Caco-2 (cell line): ENCODE measurements at places on chromosomes 4 and X.

- no peak for DNase-seq
Observed at GRCh38 chrX:139898334-139898733, 34.5 kb downstream of the ATP11C start.

GRCh38 chr4:6179362-6179761 lies 21.0 kb downstream of the JAKMIP1 start:
- DNase-seq = no peak

- DNase-seq = no peak
Observed at GRCh38 chr4:24570574-24571236, 13.6 kb downstream of the DHX15 start.

DNA sequence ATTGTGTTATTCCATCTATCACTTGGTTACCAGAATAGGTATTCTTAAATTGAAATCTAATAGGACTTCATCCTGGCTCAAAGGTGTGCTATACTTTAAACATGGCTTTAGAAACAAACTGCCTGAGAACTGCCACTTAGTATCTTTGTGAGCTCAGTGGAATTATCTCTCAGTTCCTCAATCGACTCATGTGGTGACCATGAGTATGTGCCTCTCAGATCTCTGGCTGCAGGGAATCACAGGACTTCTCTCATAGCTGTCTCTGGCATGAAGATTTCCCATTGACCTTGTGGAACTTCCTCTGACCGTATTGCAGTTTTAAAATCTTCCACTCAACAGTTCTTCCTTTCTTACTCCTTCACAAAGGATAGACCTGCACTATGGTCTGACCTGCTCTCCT lies 681.9 kb upstream of the BOD1L1 start:
- DNase-seq = no peak

DNA sequence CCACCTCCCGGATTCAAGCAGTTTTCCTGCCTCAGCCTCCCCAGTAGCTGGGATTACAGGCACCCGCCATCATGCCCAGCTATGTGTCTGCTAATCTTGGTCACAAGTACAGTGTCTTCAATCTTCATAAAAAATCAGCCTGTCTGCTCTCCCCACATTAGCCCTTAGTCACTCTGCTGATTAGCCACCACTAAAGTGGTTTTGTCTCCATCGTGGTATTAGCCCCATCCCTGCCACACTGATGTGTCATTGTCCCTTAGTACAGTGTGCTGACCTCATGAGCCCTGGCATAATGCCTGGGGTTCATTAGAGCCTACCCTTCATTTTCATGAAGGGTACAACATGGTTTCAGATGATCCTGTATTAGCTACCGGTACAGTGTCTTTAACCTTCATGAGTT lies 49.9 kb downstream of the ZNF157 start:
- DNase-seq = no peak

GRCh38 chr4:61786211-61786610 lies 586.1 kb downstream of the ADGRL3 start:
- no peak for DNase-seq

DNA sequence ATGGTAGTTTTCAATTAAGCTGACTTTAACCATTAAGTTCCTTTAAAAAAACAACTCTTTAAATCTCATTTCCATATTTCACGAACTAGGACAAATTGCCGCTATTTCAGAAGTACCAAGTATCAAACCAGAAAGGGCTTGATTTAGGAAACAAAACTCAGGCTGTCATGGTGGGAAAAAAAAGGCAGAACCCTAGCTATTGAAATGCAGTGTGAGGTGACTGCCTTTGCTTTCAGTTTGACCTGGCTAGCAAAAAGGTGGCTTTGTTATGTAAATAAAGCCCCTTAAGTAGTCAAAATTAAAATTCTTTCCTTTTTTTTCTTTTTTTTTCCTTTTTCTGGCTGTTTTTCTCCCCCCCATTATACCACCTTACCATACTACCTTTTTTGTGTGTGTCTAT lies 40.6 kb upstream of the CYP2U1 start:
- DNase-seq = no peak

GRCh38 chr4:22500831-22501714 lies 14.8 kb downstream of the ADGRA3 start:
- no peak for DNase-seq

DNA sequence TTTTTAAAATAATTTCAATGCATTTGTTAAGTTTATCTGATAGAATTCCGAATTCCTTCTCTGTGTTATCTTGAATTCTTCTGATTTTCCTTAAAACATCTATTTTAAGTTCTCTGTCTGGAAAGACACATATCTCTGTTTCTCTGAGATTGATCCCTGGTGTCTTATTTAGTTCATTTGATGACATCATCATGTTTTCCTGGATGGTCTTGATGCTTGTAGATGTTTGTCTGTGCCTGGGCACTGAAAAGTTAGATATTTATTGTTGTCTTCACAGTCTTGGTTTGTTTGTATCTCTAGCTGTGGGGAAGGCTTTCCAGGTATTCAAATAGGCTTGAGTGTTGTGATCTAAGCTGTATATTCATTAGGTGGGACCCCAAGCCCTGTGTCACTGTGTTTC lies 1028.8 kb downstream of the GLUD2 start:
- DNase-seq = no peak

DNA sequence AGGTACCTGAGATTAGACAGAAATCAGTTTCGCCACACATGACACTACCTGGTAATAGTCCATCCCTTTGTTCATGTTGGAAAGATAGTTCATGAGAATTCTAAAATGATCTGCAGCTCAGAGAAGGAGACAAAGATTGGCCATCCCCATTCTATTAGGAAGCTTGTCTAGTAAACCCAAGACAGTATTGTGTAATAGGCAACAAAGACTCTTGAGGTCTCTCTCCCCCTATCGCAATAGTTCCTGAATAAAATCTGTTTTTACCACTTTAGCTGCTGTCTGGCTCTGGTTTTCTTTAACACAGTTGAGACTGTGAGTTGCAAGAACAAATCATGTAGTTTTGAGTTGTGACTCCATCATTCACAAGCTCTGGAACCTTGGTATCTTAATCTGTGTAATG lies 14.8 kb upstream of the BBS7 start:
- DNase-seq = no peak

GRCh38 chr4:88010966-88011365 lies 3.5 kb downstream of the PKD2 start:
- no peak for DNase-seq

DNA sequence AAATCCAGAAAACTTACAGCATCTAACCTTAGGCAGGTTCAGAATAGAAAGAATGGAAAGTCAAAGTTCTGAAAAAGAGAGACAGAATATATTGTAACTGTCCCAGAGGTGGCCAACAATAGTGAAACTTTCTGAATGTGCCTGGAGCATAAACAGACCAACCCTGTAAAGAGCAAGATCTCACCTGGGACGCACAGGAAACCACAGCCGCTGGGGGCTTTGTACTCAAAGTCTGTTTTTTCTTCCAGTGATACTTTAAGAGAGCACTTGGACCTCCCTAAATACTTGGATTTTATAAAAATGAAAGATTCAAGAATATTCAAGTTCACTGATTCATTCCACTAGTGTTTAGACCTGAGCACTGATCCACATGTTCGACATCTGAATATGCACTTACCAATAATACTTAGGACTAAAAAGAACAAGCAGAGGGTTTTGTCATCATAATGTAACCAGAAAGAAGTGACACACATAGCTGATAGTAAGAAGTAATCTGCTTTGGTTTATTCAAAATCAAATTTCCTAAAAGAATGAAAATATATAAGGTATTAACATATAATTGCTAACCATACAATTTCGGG lies 35.3 kb downstream of the ARAP2 start:
- no peak for DNase-seq

GRCh38 chr4:20386906-20387305 lies 135.2 kb downstream of the SLIT2 start:
- no peak for DNase-seq

GRCh38 chr4:102823897-102824296 lies 3.5 kb downstream of the UBE2D3 start:
- no peak for DNase-seq

- DNase-seq = no peak
Observed at GRCh38 chrX:119479845-119480244, 11.6 kb downstream of the SLC25A5 start.

DNA sequence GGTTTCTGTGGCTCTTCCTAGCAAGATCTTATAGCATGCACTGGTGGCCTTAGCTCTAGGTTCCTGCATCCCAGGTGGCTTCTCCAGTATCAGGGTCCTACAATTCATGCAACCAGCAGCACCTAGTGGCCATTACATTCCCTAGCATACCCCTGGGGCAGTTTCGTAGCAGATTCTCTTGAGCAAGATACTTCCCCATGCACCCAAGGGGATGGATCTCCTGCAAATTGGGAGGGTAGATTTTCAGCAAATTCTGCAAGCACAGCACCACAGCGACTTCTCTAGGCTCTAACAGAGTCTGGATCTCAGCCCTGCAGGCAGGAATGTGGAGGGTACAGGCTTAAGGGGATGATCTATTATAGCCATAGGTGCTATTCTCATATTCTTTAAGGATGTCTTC lies 13.1 kb upstream of the SLC9B1 start:
- DNase-seq = peak; percentile 59

GRCh38 chr4:156725257-156725656 lies 246.3 kb downstream of the PDGFC start:
- no peak for DNase-seq

GRCh38 chr4:86641516-86642090 lies 47.5 kb downstream of the PTPN13 start:
- DNase-seq = no peak

GRCh38 chr4:6112606-6113290 lies 87.6 kb downstream of the JAKMIP1 start:
- DNase-seq = no peak

- DNase-seq = no peak
Observed at GRCh38 chr4:157014621-157015591, 43.3 kb upstream of the PDGFC start.

- no peak for DNase-seq
Observed at GRCh38 chr4:60822986-60823385, 377.1 kb upstream of the ADGRL3 start.

GRCh38 chrX:11530621-11531020 lies 135.1 kb downstream of the ARHGAP6 start:
- DNase-seq = no peak

- DNase-seq = no peak
Observed at GRCh38 chrX:14015941-14016340, 13.8 kb downstream of the GEMIN8 start.

DNA sequence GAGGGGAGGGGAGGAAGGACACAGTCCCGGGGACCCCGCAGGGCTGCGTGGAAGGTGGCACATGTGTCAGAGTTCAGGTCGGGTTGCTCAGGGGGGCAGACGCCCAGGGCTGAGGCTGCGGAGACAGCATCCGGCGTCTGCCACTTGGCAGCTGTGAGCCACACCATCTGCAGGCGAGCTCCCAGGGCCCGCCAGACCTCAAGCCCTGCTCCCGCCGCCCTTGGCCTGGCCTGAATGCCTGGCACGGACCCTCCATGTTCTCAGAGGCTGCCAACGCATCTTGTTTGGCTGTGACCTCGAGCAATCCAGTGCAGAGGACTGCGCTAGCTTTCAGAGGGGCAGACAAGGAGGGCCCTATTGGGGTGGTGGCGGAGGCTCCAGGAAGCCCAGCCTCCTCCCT lies 5.1 kb downstream of the BGN start:
- DNase-seq = no peak

GRCh38 chr4:52358883-52359321 lies 300.2 kb downstream of the USP46 start:
- DNase-seq = no peak

DNA sequence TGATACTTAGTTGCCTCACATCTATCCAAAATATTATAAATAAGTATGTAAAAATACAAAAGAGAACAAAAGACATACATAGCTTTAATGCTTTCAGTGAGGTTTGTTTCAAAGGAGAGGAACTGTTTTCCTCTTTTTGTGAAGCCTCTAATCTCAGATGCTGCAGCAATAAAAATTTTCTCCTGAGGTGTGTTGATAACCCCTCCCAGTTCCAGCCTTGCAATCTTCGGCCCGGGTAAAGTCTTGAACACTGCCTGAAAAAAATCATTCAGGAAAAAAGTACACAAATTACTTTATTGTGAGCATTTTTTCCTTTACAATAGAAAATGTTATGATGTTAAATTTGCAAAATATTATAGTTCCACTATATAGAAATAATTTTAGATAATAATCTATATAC lies 8.8 kb downstream of the BBS7 start:
- DNase-seq = no peak

DNA sequence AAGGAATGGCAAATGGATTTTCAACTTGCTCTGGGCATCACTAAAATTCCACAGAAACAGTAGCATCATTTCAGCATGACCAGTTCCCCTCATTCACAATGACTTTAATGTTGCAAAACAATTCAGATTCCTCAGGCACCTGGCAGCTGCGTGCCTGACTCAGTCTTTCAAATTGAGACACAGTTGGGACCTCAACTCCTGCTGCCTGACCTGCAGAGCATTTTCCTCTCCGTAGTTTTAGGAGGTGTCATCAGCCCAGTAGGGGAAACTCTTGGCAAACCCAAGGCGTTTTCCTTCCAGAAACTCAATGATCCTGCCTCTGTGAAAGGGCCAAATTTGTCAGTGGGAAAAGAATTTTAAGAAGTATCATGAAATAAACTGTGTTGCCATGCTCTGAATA lies 388.9 kb downstream of the SPRY1 start:
- DNase-seq = no peak

GRCh38 chr4:145760176-145760575 lies 80.2 kb downstream of the C4orf51 start:
- DNase-seq = no peak
